Urinary bladder (tissue), 4 donors: ENCODE measurements at places on chromosomes 16 and 17. TPM values are rescaled to one million over a fixed set of nuclear protein-coding genes. Genes with fewer than 3 reads are reported as not detected.

The HLF gene
- total RNA-seq: 7.7 TPM

The PAQR4 gene
- 4.5 TPM for total RNA-seq

The KRT25 gene
- not detected for total RNA-seq

The TMC8 gene
- total RNA-seq: 2.7 TPM

The HOXB1 gene
- not detected for total RNA-seq

The CDYL2 gene
- 12.2 TPM for total RNA-seq

The PIK3R6 gene
- 0.95 TPM for total RNA-seq

The OTOP2 gene
- total RNA-seq: not detected

The LGALS9C gene
- total RNA-seq: not detected

The EPN3 gene
- 4.4 TPM for total RNA-seq

The SPHK1 gene
- total RNA-seq: 3.8 TPM

The MYADML2 gene
- total RNA-seq: 0.42 TPM

The TMEM92 gene
- 1.0 TPM for total RNA-seq

The CPHXL2 gene
- total RNA-seq: not detected

The LITAFD gene
- not detected for total RNA-seq

DNA sequence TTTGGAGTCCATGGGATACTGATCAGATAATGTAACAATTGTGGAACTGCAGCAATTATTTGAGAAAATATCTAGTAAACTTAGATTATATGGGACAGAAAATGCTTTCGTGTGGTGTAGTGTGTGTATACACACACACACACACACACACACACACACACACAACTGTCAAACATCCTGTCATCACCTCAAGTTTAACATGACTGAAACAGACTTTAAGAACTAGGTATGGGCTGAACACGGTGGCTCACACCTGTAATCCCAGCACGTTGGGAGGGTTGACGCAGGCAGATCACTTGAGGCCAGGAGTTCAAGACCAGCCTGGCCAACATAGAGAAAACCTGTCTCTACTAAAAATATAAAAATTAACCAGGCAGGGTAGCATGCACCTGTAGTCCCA lies 544 bp upstream of the EVI2A start:
- no peak for DNase-seq

GRCh38 chr17:50177476-50177875 lies 11.7 kb downstream of the SGCA start:
- DNase-seq: no peak

DNA sequence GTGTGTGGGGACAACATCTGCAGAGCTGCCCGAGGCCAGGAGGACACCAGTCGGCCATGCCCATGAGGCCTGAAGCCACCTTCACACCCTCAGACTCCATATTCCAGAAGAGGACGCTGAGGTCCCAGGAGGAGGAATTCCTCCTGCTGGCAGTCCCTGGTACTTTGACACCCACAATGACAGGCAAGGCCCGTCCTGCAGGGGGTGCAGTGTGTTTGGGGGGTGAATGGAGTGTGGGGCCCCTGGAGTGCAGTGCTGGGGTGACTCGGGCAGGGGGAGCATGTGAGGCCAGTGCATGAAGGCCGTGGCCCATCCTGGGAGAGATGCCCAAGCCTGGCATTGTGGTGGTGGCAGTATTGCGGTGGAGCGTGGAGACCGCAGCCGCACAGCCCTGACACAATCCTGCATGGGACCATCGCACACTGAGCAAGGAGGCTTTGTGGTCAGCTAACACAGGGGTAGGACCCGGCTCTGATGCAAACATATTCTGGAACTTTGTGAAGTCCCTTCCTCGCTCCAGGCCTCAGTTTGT lies 52.2 kb downstream of the ZDHHC7 start:
- no peak for DNase-seq

- DNase-seq: no peak
These were observed 67.4 kb downstream of the SIAH1 start for GRCh38 chr16:48317614-48318315.

DNA sequence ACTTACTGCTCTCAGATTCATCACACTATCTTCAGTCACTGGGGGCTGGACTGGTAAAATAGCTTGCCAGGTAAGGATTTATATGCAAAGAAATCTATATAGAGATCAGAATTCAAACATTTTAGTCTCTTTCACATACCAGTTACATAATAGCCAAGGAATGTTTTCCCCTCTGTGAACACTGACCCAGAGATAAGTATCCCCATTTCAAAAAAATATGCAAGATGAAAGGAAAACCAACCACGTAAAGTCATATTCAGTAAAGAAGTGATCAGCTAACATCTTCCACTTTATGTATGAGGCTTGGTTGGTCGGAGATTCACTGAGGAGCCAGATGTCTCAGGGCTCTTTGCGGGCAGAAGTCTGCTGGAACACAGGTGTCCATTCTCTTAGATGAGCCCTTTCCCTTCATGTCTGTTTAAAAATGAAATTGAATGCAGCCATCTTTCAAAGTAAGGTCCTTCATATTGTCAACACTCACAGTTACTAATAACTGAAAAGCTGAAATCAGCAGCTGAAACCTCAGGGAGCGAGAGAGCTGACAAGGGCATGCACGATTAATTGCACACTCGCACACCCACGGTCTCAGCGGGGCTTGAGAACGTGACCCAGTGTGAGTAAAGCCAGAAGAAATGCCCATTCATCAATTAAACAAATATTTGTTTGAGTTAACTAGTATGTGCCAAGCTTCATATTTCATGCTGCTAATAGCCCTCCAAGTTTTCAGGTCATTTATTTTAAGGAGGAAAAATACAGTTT lies 161.2 kb downstream of the MRTFB start:
- DNase-seq: no peak

DNA sequence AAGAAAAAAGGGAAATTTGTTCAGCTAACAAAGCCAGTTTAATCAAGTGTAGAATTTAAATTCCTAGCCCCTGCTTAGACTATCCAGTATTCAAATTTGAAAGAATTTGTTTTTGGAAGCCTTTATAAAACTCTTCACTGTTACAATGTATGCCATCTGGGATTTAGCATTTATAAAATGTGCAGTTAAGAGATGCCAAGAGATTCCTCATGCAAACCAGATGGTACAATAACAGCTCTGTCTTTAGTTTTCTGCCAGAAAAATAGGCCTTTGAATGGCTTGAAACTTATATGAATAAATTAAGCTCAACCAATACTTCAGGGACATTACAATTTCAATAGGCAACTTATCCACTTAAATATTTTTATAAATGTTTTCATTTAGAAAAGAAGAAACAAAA lies 6.8 kb upstream of the ANKS4B start:
- no peak for DNase-seq

- no peak for DNase-seq
These were observed 29.8 kb downstream of the NXN start for GRCh38 chr17:949623-950303.

DNA sequence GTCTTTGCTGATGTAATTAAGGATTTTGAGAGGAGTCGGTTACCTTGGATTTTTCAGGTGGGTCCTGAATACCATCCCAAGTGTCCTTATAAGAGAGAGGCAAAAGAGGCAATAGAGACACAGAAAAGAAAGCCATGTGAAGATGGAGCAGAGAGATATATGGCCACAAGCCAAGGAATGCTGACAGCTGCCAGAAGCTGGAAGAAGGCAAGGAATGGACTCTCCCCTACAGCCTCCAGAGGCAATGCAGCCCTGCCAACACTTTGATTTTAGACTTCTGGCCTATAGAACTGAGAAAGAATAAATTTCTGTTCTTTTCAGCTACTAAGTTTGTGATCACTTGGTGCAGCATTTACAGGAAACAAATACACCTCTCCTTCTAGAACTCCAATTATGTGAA lies 8.2 kb upstream of the RNFT1 start:
- DNase-seq: no peak

GRCh38 chr16:48335961-48336360 lies 49.3 kb downstream of the SIAH1 start:
- DNase-seq: no peak

GRCh38 chr16:49858200-49859124 lies 2.5 kb upstream of the ZNF423 start:
- no peak for DNase-seq

DNA sequence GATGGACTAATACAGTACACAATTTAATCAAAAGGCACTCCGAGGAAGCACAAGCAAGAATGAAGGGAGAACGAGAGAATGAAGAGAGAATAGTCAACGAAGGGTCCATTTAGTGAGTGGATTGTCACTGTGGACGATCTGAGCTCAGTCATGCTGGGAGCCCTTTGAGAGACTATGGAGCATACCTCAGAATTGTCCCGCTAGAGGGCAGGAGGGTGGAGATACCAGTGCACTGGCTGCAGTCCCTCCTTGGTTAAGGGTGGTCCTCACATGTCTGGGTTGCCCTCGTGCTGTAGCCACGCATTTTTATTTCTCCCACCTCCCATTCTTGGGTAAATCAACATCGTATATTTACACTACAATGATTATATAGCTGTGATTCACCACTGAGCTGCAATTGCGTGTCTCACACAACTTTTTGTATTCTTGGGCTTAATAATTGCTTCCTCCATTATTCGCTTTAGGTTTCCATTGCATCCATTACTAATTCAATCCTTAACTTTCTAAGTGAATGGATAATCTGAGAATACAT lies 33.2 kb upstream of the FAM20A start:
- DNase-seq: no peak

- DNase-seq: no peak
These were observed 15.7 kb downstream of the GJD3 start for GRCh38 chr17:40348562-40349476.

DNA sequence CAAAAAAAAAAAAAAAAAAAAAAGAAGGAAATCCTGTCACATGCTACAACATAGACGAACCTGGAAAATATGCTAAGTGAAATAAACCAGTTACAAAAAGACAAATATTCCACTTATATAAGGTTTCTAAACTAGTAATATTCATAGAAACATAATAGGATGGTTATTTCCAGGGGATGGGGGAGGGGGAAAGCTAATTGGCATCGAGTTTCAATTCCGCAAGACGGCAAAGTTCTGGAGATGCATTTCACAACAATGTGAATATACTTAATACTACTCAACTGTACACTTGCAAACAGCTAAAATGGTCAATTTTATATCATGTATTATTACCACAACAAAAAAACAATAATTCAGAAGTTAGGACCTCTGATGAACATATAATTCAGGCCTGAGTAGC lies 37.9 kb upstream of the ABCA9 start:
- no peak for DNase-seq

DNA sequence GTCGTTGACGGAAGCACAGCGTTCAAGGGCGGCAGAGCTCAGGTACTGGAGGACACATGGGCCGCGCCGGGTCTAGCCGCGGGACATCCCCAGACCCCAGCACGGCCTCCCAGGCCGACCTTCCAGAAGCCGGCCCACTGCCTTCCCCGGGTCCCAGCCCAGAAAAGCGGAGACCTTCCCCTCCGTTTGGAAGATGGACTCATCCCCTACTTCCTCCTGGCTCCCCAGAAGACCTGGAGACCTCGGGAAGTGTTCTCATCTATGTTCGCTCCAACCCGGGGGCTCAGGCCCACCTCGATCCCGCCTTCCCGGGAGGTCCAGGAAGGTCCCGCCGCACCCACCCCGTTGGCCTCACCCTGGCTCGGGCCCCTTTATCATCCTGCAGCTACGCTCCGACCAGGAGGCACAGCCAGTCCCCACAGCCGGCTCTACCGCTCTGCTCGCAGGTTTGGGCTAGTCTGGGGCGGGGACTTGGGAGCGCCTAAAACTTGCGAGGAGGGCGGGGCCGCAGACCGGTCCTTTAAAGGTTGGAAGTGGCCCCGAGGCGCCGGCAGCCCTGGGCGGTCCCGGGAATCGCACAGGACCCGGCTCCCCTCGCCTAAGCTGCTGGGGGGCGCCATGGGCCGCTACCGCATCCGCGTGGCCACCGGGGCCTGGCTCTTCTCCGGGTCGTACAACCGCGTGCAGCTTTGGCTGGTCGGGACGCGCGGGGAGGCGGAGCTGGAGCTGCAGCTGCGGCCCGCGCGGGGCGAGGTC lies at the start of gene ALOX12:
Gene ALOX12, plus strand, starts transcription at position 550 of the 756 bp plus-strand sequence. Its CDS starts 69 bp downstream, at position 619.
- DNase-seq: no peak

DNA sequence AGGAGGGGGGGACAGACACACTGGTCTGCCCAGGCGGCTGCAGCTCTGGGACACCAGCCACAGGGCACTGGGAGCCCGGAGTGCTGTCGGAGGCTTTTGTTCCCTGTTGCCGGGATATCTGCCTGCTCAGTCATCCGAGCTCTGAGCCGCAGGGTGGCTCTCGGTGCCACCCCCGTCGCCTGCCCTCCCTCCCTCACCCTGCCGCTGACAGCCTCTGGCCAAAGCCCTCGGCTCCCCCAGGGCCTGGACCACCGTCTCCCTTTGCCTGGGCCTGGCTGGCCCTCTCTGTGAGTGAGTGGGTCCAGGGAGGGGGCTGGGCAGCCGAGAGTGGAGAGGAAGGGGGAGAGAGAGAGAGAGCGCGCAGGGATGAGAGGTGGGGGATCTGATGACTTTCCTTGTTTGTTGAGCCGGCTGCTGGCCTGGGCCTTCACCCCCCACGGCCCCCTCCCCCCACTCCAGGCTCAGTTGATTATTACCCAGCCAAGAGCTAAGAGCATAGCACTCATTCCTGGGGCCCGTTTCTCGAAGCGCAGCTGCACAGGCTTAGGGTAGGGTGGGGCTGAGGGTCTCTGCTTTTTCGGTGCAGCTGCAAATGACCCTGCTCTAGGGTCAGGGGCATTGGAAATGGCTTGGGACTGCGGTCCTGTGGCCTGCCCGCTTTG lies 2.7 kb downstream of the FOXJ1 start:
- DNase-seq: no peak

DNA sequence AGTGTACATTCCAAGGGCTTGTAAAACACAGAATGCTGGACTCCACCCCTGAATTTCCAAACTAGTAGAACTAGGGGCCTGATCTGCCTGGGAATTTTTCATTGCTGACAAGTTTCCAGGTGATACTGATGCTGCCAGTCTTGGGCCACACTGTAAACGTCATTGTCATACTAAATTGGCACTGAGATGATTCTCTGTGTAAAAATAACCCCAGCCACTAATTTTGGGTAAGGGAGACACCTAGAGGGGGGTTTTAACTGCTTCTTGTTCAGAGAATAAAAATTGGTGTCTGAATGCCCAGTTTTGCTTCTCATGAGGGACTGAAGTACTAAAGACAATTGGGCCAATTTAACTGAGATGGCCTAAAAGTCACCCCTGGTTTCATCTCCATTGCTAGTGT lies 5.0 kb upstream of the CDH13 start:
- DNase-seq: no peak

GRCh38 chr16:89670496-89671431 lies 13.1 kb downstream of the SPATA33 start:
- no peak for DNase-seq

- peak; percentile 65 for DNase-seq
These were observed at the start of gene SARM1 for GRCh38 chr17:28371245-28372202. Gene SARM1, plus strand, starts transcription at chr17:28371694. Its CDS starts 339 bp downstream, at chr17:28372033.

GRCh38 chr17:2023692-2024571 lies 1.2 kb downstream of the RTN4RL1 start:
- DNase-seq: no peak

- DNase-seq: no peak
These were observed 30.5 kb downstream of the ADCY7 start for GRCh38 chr16:50296807-50297206.

GRCh38 chr17:49548051-49548505 lies 27.6 kb upstream of the NXPH3 start:
- no peak for DNase-seq

DNA sequence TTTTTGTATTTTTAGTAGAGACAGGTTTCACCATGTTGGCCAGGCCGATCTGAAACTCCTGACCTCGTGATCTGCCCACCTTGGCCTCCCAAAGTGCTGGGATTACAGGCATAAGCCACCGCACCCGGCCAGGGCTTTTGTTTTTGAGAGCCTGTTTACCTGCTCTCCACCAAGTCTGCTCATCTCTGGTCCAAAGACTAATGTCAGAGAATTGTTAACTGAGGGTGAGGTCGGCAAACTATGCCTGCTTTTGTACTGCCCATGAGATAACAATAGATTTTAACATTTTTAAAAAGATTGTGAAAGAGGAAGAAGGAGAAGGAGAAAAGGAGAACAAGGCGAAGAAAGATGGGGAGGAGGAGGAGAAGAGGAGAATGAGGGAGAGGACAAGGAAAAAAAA lies 26.0 kb downstream of the TMEM238L start:
- no peak for DNase-seq
